ENCODE measurements at places on chromosomes 2 and 18. TPM values are rescaled to one million over a fixed set of nuclear protein-coding genes. Genes with fewer than 3 reads are reported as not detected.

The UGT1A9 gene
- not detected for total RNA-seq

The SOX11 gene
- 576 TPM for total RNA-seq

The CKAP2L gene
- 3.3 TPM for total RNA-seq

The GPAT2 gene
- 0.47 TPM for total RNA-seq

The SPP2 gene
- not detected for total RNA-seq

The CCDC74A gene
- total RNA-seq: 0.54 TPM

The GALM gene
- total RNA-seq: 1.0 TPM

The RSAD2 gene
- not detected for total RNA-seq

The LYPD6B gene
- total RNA-seq: 0.69 TPM

The MAL gene
- 9.0 TPM for total RNA-seq

The OXER1 gene
- total RNA-seq: not detected

The MTLN gene
- 16.8 TPM for total RNA-seq

The PCARE gene
- total RNA-seq: 0.66 TPM

The SERPINB2 gene
- not detected for total RNA-seq

The LYG1 gene
- 1.2 TPM for total RNA-seq

The UGT1A1 gene
- not detected for total RNA-seq

The RIT2 gene
- not detected for total RNA-seq

The CD302 gene
- total RNA-seq: not detected

The CSRNP3 gene
- 23.0 TPM for total RNA-seq

The NEURL3 gene
- not detected for total RNA-seq

The SPEG gene
- 92.9 TPM for total RNA-seq

The REG1B gene
- total RNA-seq: not detected

The SMYD1 gene
- total RNA-seq: 0.25 TPM

The EMILIN2 gene
- total RNA-seq: 4.1 TPM

The MEP1B gene
- not detected for total RNA-seq

The TMEM247 gene
- total RNA-seq: not detected

The ONECUT2 gene
- total RNA-seq: 230 TPM

The ELOA2 gene
- total RNA-seq: not detected

The SPIRE1 gene
- total RNA-seq: 29.9 TPM

The ZNF638 gene
- total RNA-seq: 211 TPM

The C2orf76 gene
- 10.4 TPM for total RNA-seq

The LRP2 gene
- not detected for total RNA-seq

The LAMA3 gene
- total RNA-seq: 2.1 TPM

The ASTL gene
- not detected for total RNA-seq

The NPHP1 gene
- 2.5 TPM for total RNA-seq

The G6PC2 gene
- not detected for total RNA-seq

The ST6GAL2 gene
- total RNA-seq: 5.9 TPM

The GCG gene
- not detected for total RNA-seq

The FAM117B gene
- 28.9 TPM for total RNA-seq

The LDLRAD4 gene
- total RNA-seq: 0.29 TPM

The RNF125 gene
- total RNA-seq: 1.5 TPM

The ANKRD36B gene
- total RNA-seq: 54.7 TPM

The LOXHD1 gene
- not detected for total RNA-seq

The VWC2L gene
- 0.15 TPM for total RNA-seq

The LNPK gene
- total RNA-seq: 78.2 TPM

The DBI gene
- total RNA-seq: 134 TPM

The AQP12B gene
- not detected for total RNA-seq

The PDE11A gene
- total RNA-seq: 0.27 TPM

The ABHD1 gene
- not detected for total RNA-seq

The PDCD1 gene
- total RNA-seq: not detected

The PLGLB2 gene
- 0.86 TPM for total RNA-seq

The CLEC4F gene
- total RNA-seq: 0.66 TPM

The NEU2 gene
- total RNA-seq: not detected

The SLC16A14 gene
- 4.4 TPM for total RNA-seq

The TNFAIP6 gene
- not detected for total RNA-seq

The ELMOD3 gene
- total RNA-seq: 18.0 TPM

The PIEZO2 gene
- 50.1 TPM for total RNA-seq

The LYPD6 gene
- 1.5 TPM for total RNA-seq

The ECEL1 gene
- 2.3 TPM for total RNA-seq

The MATN3 gene
- 0.32 TPM for total RNA-seq

Measured in glutamatergic neuron (in vitro differentiated cells).